ENCODE measurements at places on chromosomes 12 and 14.

GRCh38 chr12:71445071-71445470 lies 5.5 kb downstream of the LGR5 start:
- DNase-seq, result no peak

- DNase-seq, result no peak
Measured at GRCh38 chr12:52603314-52603713, 2.1 kb upstream of the KRT72 start.

- DNase-seq, result no peak
Measured at GRCh38 chr12:4440187-4440941, 5.3 kb downstream of the FGF6 start.

DNA sequence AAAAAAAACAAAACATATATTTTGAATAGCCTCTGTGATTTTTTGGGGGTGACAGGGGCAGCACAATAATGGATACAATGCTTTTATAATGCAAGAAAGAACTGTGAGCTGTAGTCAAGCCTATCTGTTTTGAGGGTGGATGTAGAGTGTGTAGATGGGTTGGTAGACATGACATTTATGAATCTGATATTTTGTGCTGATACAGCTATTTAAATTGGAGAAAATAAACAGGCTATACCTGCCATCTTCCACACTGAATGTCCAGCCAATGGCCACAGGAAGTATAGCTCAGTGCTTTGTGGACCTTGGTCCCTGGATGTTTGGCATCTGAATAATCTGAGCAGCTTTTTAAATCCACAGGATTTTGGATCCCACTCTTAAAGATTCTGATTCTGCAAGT lies 175.0 kb downstream of the NEDD1 start:
- DNase-seq, result no peak

DNA sequence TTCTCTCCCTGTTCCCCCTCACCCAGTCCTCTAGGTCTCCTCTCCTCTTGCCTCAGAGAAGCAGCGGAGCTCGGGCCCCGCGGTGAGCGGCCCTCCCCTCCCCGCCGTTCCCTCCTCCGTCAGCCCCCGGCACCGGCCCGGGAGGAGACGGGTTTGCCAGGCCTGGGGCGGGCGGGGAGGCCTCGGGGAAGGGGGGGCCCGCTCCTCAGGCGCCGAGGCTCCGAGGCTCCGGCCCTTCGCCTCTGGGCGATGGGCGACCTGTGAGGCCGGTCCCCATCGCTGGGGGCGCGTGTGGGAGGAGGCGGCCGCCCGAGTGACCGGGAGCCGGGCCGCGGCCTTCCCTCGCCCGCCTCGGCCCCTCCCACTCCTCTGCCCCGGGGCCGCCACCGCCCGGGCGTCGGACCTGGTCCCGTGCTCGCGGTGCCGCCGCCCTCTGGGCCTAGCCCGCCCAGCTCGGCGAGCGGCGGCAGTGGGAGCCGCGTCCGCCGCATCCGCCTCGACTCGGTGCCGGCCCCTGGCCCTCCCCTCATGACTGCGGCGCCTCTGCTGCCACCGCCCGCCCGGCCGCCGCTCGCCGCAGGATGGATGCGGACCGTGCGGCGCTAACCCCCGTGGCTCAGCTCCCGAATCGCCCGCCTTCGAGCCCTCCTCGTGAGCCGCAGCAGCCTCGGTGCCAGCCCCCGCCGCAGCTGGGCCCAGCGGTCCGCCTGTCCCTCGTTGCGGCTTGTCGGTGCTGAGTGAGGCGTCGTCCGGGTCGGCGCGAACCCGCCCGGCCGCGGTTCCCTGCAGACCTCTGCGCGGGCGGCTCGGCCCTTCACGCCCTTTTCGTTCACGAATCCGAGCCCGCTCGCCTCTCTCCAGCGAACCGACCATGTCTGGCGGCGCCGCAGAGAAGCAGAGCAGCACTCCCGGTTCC lies 574 bp downstream of the WNK1 start:
- DNase-seq, result peak; percentile 70

DNA sequence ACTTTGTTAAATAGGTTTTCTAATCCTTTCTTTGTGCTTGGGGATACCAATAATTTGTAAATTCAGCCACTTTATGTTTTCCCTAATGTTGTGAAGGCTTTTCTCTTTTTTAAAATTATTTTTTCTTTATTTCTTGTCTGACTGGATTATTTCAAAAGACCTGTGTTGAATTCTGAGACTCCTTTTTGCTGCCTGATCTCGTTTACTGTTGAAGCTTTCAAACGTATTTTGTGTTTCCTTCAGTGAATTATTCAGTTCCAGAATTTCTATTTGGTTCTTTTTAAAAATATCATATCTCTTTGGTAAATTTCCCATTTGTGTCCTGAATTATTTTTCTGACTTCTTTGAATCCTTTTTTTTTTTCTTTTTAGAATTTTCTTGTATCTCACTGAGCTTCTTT lies 241.6 kb downstream of the LRIG3 start:
- DNase-seq, result no peak

DNA sequence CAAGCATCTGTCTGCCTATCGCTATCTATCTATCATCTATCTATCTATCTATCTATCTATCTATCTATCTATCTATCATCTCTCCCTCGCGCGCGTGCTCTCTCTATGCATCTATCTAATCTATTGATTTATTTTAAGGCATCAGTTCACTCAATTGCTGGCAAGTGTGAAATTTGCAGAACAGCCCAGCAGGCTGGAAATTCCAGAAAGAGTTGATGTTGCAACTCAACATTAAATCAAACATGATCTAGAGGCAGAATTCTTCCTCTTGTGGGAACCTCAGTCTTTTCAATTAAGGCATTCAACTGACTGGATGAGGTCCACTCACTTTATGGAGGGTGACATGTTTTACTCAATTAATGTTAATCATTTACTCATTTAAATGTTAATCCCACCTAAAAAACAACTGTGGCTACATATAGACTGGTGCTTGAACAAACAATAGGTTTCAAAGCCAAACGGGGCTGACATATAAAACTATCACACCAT lies 1210.8 kb downstream of the GALC start:
- no peak for DNase-seq

GRCh38 chr12:78651755-78652154 lies 212.8 kb upstream of the SYT1 start:
- DNase-seq, result no peak

DNA sequence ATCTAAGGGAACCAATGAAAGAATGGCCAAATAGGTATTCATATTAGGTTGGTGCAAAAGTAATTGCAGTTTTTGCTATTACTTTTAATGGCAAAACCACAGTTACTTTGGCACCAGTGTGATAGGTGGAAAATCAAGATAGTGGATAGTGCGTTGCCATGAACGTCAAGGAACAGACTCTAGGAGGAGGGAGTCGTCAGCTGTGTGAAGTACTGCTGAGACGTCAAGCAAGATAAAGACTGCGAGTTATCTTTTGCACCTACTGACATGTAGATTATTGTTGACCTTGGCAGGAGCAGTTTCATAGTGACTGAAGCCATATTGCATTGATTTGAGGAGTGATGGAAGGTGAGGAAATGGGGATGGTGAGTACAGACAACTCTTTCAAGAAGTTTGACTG lies 8.3 kb downstream of the YLPM1 start:
- no peak for DNase-seq

DNA sequence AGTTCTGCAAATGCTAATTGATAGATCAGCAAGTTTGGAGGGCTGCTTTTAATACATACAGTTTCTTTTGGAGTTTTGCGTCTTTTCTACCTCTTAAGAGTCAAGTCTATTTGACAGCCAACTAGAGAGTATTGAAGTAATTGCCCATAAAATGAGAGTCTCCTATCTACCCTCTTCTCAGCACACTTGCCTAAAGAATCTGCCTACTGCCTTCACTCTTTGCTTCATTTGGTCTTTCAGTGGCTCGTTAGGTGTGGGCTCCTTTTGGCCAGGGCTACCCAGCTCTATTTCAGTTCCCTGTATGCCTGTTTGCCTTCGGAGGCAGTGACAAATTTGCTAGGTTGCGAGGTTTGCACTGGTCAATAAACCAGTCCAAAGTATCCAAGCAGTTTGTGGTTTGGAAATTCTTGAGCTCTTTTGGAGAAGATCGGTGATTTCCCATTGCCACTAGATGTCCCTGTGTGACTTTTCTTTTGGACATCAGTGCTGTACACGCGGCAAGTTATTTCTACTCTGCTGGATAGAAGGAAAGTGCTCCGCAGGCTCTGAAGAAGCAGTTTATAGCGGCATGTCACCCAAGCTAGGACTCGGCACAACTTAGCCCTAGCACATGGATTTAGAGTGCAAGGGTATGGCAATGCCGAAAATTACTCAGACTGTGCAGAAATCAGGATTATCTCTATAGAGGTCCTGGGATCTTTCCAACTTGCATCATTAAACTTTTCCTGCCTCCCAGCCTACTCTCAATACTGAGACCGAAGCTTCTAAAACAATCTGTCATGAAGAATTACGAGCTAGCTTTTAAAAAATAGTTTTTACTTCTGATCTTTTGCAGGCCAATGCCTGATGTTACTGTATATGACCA lies 38.6 kb downstream of the MGST1 start:
- peak; percentile 68 for DNase-seq

- no peak for DNase-seq
Measured at GRCh38 chr14:79111987-79112501, 941.9 kb downstream of the NRXN3 start.

GRCh38 chr14:73393375-73393774 lies 65.0 kb downstream of the NUMB start:
- no peak for DNase-seq

DNA sequence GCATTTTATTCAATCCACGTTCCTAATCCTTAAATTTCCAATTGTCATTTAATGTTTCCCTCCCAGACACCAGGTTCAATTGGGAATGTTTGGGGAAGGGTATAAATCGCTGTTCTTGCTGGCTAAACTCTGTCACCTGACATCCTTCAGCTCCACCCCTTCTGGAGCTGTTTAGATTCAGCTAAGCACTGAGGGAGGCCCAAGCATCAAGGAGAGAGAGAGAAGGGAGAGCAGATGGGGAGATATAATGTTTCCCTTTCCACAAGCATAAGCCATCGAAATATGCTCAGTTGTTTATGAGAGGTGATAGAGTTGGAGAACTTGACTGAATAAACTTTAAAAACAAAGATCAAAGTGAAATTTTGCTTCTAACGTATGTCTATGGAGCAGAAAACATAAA lies 1.8 kb downstream of the ABCC9 start:
- DNase-seq, result no peak

GRCh38 chr12:63930971-63931370 lies 86.5 kb downstream of the SRGAP1 start:
- no peak for DNase-seq

DNA sequence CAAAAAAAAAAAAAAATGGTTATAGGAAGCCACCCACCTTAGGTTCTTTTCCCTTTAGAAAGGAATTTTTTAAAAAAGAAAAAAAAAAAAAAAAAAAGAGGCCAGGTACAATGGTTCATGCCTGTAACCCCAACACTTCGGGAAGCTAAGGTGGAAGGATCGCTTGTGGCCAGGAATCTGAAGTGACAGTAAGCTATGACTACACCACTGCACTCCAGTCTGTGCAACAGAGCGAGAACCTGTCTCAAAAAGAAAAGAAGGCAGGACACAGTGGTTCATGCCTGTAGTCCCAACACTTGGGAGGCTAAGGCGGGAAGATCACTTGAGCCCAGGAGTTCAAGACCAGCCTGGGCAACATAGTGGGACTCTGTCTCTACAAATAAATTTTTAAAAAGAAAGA lies 36.0 kb downstream of the SPTLC2 start:
- no peak for DNase-seq

- DNase-seq, result peak; percentile 69
Measured at GRCh38 chr12:68980476-68981212, 47.7 kb upstream of the CPM start.

- DNase-seq, result no peak
Measured at GRCh38 chr12:116803013-116803736, 65.1 kb downstream of the RNFT2 start.

GRCh38 chr12:80553316-80553715 lies 109.3 kb downstream of the PTPRQ start:
- no peak for DNase-seq

DNA sequence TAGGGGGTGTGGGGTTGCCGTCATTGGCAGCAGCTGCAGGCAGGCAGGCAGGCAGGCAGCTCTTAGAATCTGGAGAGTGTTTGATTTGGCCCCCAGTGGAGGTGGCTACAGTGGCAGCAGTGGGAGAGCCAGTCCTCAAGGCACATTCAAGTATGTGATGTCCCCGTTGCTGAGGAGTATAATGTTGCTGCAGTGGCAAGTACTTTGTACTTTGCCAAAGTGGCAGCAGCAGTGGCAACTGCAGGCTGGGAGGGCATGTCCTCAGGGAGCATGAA lies 147.1 kb downstream of the PAPOLA start:
- no peak for DNase-seq

GRCh38 chr12:31906557-31907301 lies 52.5 kb upstream of the RESF1 start:
- DNase-seq, result no peak

- no peak for DNase-seq
Measured at GRCh38 chr14:23831596-23831995, 122.0 kb upstream of the DHRS4 start.

- DNase-seq, result no peak
Measured at GRCh38 chr12:3303410-3304136, 187.4 kb upstream of the PRMT8 start.

DNA sequence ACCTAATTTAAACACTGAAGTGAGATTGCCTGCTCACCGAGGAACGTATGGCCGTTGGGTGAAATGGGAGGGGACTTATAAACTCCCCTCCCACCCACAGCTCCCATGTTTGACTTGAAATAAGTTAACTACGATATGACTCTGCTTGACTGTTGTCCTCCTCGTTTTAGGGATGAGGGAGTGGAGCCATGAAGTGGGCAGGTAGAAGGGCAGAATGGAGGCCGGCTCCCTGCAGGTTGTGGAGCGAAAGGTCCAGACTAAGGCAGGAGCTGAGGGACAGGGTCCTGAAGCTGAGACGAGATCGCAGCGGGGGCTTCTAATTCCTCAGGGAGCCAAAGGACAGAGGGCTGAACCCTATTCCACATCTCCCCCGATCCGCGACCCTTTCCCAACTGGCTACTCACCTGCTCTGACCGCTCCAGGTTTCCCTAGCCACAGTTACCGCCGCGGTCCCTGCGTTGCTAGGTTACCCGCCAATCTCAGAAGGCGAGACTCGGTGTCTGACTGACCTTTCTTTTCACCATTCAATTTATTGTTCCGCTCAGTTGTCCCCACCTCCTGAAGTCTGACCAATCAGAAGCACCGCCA lies 577 bp upstream of the TPCN1 start:
- no peak for DNase-seq

- DNase-seq, result no peak
Measured at GRCh38 chr14:30242744-30243143, 315.1 kb upstream of the PRKD1 start.

GRCh38 chr12:108896336-108896735 lies 16.4 kb downstream of the DAO start:
- no peak for DNase-seq

- no peak for DNase-seq
Measured at GRCh38 chr12:65951697-65952096, 127.4 kb downstream of the HMGA2 start.

- DNase-seq, result no peak
Measured at GRCh38 chr14:102811971-102812370, 34.7 kb downstream of the TRAF3 start.

DNA sequence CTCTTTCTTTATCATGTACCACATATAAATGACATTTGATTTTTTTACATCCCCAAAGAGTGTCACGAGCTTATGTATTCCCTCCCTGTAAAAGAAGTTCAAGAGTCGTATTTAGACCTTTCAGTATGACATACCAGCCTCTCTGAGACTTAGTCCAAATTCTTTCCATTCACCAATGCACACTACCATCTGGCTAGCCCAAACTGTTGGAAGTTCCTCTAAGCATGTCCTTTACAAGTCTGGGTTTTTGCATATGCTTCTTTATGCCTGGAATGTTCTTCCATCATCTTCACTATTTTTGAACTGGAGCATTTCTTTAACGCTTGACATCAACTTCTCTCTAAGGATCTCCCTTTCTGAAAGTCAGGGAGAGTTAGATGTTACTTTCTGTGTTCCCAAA lies 68.5 kb upstream of the RGS6 start:
- no peak for DNase-seq
